ENCODE measurements at places on chromosomes 3 and 15.

DNA sequence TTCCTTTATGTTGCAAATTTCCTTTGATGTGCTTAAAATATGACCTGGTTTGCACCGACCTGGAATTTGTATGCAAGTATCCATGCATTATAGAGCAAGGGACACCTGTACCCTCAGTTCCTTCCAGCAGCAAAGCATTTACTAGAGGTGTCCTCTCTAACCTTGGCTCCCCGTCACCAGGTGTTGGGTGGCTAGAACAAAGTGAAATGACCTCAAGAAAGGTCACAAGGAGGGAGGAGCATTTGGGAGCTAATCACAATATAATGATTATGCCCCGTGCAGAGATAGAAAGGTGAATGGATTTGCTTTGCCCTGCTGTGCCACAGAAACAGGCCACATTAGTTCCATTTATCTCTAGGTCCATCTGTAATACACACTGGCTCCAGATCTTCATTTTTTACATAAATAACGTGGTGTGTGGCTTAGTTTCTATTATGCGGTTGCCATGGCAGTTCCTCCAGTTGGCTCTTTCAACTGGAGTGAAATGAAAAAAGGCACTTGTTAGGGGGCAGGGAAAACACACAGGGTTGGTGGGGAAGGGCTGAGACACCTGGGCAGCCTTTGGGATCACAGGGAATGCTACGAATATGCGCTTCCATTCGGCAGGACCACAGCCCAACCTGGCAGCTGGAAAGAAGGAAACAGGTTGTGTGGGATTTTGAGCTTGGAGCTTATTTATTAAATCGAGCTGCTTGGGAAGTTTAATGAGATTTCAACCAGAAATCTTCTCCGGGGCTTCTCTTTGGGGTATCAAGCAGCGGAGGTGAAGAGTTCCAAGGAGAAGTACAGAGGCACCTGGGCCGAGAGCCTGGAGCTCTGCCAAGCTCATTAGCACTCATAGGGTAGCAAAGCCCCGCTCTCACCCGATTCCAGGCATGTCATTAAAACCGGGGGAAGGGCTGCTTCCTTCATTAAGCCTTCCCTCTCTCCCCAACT lies 233.5 kb upstream of the ST8SIA2 start:
- no peak for DNase-seq

DNA sequence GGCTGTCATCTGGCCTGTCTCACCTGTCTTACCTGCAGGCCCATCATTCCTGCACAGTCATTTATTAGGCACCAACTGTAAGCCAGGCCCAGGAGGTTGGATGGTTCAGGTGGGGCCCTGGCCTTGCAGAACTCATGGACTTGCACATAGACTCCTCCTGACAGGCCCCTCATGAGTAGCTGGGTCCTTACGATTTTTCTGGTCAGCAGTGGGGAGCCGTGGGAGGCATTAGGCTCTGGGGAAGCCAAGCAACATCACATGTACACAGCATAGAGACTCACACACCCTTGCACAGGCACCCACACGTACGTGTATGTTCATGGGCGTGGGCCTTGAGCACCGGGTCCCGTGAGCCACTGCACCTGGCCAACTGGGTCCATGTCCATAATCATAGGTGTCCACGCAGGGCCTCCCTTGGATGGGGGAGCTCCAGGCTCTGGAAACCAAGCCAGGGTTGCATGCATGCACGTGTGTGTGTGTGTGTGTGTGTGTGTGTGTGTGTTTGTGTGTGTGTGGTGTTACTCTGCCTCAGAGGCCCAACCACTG lies 20.3 kb downstream of the CISH start:
- DNase-seq = no peak

GRCh38 chr3:44130249-44130648 lies 111.4 kb upstream of the TOPAZ1 start:
- no peak for DNase-seq

DNA sequence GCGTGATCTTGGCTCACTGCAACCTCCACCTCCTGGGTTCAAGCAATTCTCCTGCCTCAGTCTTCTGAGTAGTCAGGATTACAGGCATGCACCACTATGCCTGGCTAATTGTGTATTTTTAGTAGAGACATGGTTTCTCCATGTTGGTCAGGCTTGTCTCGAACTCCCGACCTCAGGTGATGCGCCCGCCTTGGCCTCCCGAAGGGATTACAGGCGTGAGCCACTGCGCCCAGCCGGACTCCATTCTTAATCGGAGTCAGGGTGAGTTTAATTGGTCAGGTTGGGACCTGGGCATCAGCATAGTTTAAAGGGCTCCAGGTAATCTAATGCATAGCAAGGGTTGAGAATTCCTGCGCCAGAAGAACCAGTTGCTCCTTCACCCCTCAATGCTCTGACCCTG lies 29.2 kb downstream of the MAGEF1 start:
- no peak for DNase-seq

DNA sequence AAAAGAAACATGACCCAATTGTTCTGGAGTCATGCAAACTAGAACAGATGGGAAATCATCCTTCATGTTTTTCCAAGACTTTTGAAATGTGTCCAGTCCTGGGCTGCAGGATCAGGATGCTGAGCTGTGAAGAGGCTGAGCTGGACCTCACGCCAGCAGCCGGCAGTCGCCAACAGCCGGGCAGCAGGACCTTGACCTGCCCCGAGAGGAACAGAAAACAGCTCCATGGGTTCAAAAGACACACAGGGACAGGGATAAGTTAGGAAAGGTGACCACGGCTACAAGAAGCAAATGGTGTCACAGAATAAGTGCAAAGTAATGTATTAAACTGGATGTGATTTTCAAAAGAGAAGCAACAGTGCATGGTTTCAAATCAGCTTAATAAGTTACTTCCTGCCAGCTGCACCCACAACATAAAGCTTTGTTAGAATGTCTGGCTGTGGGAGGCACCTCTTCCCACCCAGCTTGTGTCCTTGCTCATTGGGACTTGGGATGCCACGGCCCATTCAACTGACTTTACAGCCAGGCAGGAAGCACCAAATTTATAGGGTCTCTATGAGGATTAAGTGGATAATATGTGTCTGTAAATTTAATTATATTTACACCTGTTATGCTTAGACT lies 266.4 kb downstream of the GABRG3 start:
- no peak for DNase-seq

DNA sequence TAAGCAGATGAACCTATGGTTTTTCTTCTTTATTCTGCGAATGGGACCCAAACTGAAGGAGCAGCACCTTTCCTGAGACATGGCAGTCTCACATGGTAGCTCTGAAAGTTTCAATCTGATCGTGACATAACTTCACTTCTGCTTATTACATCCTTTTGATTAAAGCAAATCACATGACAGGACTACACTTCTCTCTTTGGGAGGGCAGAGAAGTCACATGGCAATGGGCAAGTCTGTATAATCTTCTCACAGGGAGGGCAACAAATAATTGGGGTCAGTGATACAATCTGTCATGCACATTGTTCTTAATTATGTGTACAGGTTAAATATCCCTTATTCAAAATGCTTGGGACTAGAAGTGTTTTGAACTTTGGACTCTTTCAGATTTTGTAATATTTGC lies 21.6 kb downstream of the NCBP2 start:
- no peak for DNase-seq

GRCh38 chr3:138047596-138048158 lies 37.7 kb downstream of the CLDN18 start:
- DNase-seq = no peak

DNA sequence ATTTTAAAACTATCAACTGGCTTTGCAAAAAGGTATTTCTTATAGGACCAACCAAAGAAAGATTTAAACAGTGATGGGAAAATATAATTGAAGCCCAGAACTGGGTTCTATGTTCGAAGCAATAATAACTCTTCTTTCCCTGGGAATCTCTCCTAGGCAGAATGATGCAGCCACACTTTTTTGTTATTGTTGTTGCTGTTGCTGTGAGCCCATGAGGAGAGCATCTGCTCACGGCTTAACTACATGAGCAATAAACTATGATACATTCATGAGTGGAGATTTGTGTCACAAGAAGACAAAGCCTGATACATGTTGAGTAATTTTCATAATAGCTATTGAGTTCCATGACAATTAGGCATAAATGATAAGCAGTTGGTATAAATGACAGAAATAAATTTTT lies 80.5 kb downstream of the CRTC3 start:
- DNase-seq = no peak

GRCh38 chr3:148778926-148779325 lies 48.7 kb upstream of the CPB1 start:
- DNase-seq = no peak

GRCh38 chr15:36364377-36364776 lies 215.0 kb upstream of the CDIN1 start:
- DNase-seq = no peak

GRCh38 chr15:64155802-64156651 lies 4.5 kb downstream of the SNX22 start:
- DNase-seq = no peak

GRCh38 chr15:99306694-99307338 lies 55.5 kb downstream of the LRRC28 start:
- DNase-seq = no peak

- no peak for DNase-seq
Observed at GRCh38 chr15:73081321-73081958, 29.2 kb downstream of the NEO1 start.

DNA sequence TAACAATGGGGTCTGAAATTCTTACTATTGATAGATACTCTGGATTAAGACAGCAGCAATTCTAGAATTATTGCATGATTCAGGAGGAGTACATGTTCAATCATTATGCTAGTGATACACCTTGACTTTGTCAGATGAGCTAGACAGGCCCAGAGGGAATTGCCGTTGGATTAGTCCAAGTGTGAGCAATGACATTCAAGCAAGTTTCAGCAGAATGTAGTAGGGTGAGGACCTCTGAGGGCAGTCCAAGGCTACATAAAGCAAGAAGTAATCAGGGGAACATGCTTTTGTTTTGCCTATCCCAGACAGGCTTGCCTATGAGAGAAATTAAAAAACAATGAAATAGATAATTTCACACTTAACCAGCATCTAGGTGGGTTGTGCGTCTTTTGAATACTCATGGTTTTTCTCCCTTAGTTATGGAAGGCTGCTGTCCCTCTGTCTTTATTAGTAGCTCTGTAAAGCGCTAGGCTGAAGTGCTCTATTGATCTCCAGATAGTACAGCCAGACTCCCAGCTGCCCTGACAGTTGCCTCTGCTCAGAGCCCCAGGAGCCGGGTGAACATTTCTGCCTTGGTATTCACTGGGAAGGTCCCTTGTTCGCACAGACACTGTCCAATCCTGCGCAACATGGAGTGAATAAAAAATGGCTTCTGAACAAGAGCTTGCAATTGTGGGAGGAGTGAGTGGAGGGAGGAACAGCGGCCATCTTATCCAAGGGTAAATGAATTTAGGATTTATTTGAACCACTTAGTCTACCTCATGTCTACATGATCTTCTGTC lies 316.6 kb upstream of the ONECUT1 start:
- no peak for DNase-seq

DNA sequence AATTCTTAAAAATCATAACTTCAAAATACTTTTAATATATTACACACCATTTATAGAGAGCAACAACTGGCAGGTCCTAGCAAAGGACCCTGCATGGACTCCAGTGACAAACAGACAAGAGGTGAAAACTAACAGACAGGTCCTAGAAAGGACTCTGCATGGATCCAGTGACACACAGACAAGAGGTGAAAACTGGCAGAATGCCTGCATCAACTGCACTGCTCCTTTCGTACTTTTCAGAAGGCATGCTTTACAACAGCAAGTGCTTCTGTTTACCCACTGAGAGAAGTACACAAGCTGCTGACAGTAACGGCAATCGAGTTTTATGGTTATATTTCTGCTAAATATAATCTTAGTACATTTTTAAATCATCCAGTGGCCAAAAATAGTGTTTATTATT lies 24.3 kb upstream of the GP5 start:
- no peak for DNase-seq

DNA sequence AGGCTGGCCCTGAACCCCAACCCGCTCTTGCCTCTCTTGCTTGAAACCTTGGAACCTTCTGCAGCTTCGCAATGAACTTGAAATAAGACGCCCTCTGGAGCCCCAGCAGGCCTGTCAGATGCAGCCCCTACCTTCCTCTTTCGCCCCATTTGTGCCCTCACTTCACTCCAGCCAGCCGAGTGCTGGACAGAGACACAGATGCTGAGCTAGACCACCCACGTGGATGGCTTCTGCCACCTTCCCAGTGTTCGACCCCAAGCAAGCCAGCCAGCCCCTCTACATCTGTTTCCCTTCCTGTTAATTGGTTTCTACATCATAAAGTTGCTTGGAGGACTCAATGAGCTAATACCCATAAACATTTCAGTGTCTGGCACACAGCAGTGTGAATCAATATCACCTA lies 23.8 kb upstream of the SNRPA1 start:
- no peak for DNase-seq

- DNase-seq = no peak
Observed at GRCh38 chr3:187186801-187187421, 10.4 kb upstream of the RTP1 start.

- DNase-seq = no peak
Observed at GRCh38 chr3:20682573-20682972, 496.6 kb upstream of the SGO1 start.

DNA sequence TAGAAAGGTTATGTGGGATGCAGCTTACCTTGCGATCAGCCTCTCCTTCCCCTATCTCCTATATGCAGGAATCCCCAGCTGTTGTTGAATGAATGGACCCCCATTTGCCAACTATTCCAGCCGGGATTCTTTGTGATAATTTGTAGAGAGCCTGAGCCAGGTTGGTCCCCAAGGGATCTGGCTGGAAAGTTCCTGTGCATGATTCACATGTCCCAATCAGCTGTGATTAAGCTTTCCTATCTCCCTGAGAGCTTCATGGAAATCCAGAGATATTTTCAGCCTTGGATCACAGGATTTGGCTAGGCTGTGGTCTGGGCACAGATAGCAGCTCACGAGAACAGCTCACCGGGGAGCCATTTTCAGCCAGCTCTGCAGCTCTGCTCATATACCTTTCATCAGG lies 76.7 kb downstream of the ARNT2 start:
- no peak for DNase-seq

DNA sequence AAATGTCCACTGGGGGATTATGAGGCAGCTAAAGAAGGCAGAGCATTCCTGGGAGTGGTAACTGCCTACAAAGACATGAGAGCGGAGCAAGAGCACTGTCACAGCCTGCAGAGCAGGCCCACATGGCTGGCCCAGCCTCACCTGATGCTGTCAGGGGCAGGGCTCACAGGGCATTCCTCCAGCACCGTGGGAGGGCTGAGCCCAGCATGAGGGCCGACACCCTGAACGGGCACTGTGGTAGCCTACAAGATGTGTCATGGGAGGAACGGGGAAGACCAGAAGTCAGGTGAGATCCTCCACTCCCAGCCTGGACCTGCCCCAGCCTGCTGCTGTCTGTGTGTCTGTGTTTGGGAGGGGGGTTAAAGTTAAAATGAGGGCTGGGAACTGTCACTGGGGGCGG lies 30.1 kb downstream of the CCDC12 start:
- DNase-seq = no peak
